ENCODE measurements at places on chromosomes 12 and 14.

DNA sequence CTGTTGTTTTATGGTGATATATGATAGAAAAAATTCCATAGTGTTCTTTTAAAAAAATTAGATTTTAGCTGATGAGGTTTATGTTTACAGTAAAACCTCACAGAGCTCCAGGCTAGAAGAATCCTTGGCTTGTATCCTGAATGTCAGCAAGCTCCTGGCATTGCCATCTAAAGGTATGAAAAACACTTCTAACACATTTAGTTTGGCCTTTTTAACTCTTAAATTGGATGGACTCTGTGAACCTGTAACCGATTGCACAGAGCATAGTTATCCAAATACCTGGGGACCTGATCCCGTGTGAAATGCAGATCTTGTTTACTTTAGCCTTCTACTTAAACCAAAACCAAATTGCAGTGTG lies 241.1 kb upstream of the DCN start:
- no peak for DNase-seq

- DNase-seq, result no peak
Observed at GRCh38 chr12:9699269-9699897, 29.9 kb downstream of the CLEC2D start.

DNA sequence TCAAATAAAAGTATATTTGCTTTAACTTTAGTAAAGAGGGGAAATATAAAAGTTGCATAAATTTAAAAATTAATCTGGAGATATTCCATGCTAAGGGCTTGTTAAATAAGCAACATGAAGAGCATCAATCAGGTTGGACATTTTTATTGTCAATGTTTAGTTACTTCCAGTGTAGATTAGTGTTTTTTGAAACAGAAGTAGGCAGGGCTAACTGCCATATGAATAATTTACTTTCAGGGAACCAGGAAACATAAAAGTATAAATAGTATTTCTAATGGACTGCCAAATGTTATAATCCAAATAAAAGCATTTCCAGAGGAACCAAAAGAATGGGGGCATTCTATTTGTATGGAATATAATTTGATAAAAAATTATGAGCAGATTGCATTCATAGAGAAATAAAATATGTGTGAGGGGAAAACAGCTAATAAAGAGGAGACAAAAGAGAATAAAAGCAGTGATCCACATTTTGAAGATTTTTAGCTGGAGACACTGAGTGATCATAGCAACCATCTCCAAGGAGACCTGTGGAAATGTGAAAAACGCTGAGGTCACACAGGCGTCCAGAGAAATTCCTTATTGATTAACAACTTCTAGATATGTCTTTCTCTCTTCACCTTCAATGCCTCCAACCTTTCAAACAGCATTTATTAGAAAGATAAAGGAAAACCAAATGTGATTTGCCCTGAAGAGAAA lies 70.8 kb downstream of the SRGAP1 start:
- DNase-seq, result no peak

DNA sequence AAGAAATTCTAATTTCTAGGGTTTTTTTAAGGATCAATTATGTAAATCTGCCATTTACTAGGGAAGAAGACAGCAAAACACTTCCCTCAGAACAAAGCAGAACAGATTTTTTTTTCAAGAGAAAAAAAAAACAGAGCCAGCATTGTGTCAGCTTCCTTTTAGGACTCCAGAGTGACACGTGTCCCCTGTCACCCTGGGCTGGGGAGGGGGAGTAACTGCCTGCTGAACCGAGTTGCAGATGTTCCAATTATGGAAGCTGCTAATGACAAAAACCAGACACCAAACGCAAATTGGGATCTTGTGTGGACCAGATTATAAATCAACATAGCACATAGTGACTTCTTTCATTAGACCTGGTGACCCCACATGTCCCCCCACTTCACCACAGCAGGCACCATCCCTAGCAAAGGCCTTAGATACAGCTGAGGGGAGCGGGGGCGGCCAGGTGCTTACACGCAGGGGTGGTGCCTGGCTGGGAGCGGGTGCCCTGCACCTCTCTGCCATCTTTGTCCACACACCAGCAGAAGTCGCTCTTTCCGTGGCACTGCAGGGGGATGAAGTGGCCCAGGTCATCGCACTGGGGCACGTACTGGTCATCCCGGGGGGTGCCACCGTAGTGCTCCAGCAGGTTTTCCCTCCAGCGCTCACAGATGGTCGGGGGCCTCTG lies 25.4 kb downstream of the RTRAF start:
- DNase-seq, result no peak

DNA sequence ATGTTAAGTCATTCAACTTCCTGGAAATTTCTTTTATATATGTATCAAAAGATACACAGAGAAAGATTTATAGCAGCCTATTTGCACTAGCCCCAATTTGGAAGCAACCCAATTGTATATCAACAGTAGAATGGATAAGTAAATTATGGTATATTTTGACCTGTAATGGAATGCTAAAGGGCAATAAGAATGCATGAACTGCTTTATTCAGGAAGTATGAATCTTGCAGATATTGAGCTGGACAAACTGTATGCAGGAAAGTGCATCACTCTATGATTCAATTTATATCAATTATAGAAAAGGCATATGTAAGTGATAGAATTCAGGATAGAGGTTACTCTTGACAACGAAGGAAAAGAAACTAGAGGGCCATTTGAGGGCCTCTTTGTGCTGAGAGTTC lies 913.1 kb upstream of the FBXO33 start:
- DNase-seq, result no peak

Data from stimulated activated CD8-positive, alpha-beta memory T cell treated with anti-CD3 and anti-CD28 coated beads, Interleukin-12 subunit alpha, Interleukin-12 subunit beta, amount 100 ng/mL, for 1 hour (primary cell).